Stimulated activated CD4-positive, alpha-beta T cell treated with anti-CD3 and anti-CD28 coated beads, Interleukin-1b, Interleukin-23, amount 100 ng/mL, for 1 hour (primary cell): ENCODE measurements at places on chromosomes 1 and 21.

DNA sequence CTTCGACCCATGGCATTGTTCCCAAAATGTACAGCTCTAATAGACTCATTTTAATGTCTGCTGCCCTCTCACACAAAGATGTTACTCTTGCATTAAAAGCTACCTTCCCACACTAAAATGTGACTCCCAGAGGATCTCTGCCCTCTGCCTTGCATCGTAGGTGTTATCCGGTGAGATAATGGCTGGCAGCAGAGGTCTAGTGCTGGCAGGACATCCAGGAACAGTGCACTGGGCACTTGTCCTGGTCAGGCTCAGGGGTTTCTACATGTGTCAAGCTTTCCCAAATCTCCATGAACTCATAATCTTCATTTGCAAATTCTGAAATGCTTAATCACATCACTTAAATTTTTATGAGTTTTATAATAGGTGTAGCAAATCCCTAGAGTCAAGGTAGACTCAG lies 310.6 kb downstream of the LRRIQ3 start:
- DNase-seq = no peak

- no peak for DNase-seq
Observed at GRCh38 chr1:21369905-21370304, 70.0 kb upstream of the NBPF3 start.

DNA sequence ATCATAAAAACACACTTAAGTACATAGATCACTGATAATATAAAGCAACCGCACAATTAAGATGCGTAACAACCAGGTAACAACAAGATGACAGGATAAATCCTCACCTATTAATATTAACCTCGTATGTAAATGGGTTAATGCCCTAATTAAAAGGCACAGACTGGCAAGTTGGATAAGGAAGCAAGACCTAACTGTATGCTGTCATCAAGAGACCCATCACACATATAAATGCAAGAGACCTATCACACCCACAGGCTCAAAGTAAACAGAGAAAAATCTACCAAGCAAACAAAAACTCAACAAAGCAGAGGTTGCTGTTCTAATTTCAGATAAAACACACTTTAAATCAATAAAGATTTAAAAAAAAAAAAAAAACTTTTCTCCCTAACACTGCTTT lies 151.8 kb downstream of the FAF1 start:
- DNase-seq = no peak

GRCh38 chr1:23562137-23562876 lies 3.0 kb upstream of the ID3 start:
- DNase-seq = no peak

DNA sequence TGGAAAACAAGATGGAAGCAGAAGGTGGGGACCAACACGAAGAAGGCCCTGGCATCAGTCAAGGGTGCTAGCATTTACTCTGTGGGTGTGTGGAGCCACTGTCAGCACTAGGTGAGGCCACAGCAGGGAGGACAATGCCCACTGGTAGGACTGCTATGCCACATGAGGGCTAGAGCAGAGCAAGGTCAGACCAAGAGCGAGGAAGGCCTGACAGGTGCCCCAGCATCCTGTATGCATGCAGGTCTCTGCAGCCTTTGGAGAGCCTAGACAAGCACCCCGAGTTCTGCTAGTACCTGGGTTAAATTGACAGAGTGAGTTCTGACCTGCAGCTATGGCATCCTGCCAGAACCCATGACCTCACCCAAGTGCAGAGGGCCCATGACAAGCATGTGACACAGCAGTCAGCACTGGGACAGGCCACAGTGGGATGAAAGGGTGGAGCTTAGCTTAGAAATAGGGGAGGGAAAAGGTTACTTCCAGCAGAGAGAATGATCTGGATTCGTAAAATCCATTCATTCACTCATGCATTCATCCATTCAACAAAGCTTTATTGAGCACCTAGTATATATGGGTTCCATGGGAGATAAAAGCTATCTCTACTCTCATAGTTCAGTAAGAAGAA lies 9.0 kb upstream of the CSF1 start:
- DNase-seq = no peak

DNA sequence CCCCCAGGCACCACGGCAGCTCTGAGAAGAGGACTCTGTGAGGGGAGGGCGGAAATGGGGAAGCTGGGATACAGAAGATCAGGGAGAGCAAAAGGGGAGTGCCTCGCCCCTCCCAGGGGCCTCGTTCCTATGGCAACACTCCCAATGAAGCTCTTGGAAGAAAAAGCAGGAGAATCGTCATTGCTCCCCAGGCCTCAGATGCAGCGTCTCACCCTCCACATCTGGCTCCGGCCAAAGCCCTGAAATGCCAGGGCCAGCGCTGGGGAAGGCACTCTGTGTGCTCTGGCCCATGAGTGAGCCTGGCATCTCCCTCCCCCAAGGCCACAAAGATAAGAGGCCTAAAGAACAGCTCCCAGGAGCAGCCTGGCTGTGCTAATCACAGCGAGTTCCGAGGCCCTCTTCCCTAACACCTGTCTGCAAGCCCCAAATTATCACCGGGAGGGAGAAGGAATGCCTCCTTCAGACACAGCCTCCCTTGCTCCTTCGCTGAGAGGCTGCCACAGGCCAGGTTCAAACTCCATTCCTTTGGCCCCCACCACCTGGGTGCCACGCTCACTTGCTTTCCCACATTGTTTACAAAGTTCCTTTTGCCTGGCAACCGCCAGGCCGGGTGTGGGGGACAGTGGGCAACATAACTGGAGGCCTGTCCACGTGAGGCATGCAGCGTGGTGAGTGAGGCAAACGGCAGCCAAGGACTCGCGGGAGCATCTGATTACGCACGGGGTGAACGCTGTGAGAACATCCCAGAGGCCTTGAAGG lies 27.8 kb downstream of the ECE1 start:
- DNase-seq = no peak

DNA sequence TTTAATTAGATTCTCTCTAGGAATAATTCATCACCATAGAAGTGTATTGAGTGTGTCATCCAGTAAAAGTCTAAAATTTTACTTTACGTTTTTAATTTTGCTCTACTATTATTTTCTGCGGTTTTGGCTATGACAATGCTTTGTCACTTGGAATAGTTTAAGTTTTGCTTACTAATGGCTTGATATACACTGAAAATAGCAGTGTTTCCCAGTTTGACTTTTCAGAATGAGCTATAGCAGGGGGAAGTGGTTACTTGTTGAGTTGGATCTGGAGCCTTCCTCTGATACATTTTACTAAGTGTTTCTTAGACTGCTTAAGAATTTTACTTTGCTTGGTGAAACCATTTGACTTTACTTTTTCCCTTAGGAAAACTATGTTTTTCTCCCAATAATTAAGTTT lies 5.0 kb downstream of the DNAJC16 start:
- DNase-seq = no peak

DNA sequence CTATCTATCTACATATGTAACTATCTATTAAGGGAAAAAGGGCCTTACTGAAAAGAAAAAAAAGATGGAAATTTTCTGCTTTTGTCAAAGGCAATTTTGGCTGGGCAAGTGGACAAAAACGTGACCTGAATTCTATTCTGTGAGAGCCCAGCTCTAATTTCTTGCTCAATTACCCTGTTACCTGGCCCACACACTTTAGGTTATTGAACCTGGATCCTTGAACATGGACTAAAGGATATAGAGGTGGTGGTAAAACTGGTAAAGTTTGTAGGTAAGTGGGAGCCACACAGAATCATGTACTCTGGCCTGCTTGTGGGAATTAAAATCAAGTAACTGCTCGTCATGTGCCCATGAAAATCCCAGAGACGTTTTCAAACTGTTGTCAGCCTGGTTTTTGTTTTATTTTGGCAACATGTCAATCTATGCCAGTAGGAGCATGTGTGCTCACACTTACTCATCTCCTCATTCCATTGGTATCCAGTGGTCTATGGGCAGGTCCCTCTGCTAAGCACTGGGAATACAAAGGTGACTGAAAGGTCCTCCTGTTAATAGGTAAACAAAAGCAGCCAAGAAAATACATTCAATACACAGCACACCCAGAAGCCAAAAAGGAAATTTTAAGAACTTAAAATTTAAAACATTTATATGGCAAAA lies 113.7 kb upstream of the WARS2 start:
- no peak for DNase-seq

DNA sequence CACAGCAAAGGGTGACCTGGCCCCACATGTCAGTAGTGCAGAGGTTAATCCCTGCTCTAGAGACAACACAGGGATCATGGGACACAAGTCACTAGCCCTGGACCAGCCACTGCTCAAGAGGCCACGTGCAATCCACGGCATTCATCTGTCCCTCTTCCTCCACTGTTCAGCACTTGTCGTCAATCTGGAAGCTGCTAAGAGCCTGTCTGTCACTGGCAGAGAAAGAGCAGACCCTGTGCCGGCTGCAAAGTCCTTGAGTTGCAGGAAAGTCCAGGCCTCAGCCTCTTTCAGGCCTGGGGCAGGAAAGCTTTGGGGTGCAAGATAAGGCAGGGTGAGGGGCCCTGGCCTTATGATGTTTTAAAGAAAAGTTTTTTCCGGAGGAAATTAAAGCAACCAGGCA lies 16.7 kb downstream of the CELA2B start:
- DNase-seq = no peak

- no peak for DNase-seq
Observed at GRCh38 chr1:33460947-33461629, 11.4 kb upstream of the ZSCAN20 start.

GRCh38 chr1:213326281-213327016 lies 275.4 kb downstream of the RPS6KC1 start:
- no peak for DNase-seq
